ENCODE measurements at places on chromosomes 4 and X.

- DNase-seq = no peak
Measured at GRCh38 chr4:124480061-124480460, 232.5 kb downstream of the ANKRD50 start.

- DNase-seq = no peak
Measured at GRCh38 chrX:71250841-71251240, 3.1 kb downstream of the ZMYM3 start.

- no peak for DNase-seq
Measured at GRCh38 chr4:150943818-150944217, 71.3 kb downstream of the LRBA start.

- DNase-seq = no peak
Measured at GRCh38 chr4:101329592-101329991, 17.7 kb downstream of the PPP3CA start.

DNA sequence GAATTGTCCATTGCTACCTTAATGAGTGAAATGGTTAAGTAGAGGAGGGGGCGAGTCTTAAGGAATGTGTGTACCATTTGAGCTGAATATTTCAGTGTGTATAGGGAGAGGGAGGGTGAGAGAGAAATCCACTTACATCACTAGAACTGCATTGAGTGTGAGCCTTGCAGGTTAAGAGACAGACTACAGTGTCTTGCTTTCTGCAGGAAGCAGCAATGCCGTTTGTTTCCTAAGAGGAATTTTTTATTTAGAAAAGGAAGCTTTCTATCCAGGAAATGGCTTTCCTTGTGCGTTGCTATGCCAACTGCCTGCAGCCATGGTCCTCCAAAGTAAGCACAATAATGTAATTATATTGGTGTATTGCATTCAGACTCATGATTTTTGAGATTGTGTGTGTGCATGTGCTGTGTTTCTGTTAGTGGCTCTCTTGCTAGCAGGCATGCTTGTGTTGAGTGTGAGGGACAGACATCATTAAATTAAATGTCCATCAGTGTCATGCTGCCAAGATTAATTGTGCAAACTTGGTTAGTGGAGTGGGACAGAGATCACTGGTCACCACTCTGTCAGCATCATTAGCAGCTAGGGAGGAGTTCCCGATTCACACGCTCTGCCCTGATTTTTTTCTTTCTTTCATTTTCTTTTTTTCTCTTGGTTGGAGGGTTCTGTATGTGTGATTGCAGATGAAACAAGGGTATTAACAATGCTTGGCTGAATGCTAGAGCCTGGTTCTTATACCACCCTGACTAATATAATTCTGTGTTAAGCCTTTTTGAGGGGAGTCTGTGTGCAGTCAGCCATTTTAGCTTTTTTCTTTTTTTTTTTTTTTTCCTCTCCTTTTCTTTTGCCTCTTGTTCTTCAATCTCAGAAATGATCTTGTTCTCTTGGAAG, 164.3 kb downstream of the RAPGEF2 start:
- DNase-seq = no peak

DNA sequence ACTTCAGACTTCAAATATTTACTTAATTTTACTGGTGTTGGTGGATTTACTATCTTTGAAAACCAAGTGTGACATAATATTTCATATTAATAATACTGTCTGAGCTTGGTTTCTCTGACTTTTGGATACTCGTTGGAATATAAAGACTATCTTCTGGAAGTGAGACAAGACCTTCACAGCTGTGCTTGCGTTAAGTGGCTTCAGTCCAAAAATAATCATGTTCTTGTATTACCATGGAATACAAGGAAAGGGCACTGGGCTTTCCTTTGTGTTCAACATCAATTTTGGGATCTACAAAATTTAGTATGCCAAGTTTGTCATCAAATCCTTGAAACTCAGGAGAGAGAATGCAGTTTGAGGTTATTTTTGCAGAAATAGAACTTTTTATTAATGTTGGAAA, 712.4 kb upstream of the LCORL start:
- DNase-seq = no peak

DNA sequence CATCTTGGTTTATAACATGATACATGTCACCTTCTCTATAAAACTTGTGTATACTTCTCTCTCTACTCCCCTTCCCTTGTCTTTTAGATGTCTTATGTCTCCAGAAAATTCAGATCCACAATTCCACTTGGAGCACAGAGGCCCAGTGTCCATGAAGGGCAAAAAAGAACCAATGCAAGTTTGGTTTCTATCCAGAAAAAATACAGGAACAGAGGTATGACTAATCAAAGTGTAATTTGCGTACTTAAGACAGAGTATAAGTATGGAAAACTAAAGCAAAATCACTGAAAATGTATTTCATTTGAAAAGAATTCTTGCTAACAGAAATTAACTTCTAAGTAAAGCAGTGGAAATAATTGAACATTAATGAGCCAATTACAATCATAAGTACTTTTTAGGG, 46.2 kb downstream of the GUCY1B1 start:
- DNase-seq = no peak

- no peak for DNase-seq
Measured at GRCh38 chrX:18206657-18207056, 14.0 kb downstream of the BEND2 start.

GRCh38 chrX:17798921-17799320, 61.6 kb downstream of the SCML1 start:
- no peak for DNase-seq

- DNase-seq = no peak
Measured at GRCh38 chrX:151710457-151710856, 5.4 kb upstream of the FATE1 start.

DNA sequence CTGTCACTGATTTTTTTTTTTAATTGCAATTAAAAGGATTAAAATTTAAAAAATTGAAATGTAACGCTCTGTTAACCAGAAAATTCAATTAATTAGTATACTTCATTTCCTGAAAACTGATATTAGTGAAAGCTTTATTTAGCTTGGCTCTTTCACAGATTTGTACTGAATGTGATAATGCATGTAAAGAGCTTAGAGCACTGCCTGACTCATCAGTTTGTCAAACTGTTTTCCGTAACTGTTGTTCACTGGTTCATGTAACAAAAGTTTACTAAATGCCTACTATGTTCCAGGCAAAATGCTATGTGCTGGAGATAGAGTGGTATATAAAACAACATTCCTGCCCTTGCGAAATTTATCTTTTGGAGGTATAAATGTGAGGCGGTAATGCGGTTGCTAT, 471.7 kb downstream of the SH2D1A start:
- DNase-seq = no peak

- no peak for DNase-seq
Measured at GRCh38 chrX:44915361-44915868, 42.4 kb downstream of the KDM6A start.
